ENCODE measurements at places on chromosomes 3 and 15. TPM values are rescaled to one million over a fixed set of nuclear protein-coding genes. Genes with fewer than 3 reads are reported as not detected.

DNA sequence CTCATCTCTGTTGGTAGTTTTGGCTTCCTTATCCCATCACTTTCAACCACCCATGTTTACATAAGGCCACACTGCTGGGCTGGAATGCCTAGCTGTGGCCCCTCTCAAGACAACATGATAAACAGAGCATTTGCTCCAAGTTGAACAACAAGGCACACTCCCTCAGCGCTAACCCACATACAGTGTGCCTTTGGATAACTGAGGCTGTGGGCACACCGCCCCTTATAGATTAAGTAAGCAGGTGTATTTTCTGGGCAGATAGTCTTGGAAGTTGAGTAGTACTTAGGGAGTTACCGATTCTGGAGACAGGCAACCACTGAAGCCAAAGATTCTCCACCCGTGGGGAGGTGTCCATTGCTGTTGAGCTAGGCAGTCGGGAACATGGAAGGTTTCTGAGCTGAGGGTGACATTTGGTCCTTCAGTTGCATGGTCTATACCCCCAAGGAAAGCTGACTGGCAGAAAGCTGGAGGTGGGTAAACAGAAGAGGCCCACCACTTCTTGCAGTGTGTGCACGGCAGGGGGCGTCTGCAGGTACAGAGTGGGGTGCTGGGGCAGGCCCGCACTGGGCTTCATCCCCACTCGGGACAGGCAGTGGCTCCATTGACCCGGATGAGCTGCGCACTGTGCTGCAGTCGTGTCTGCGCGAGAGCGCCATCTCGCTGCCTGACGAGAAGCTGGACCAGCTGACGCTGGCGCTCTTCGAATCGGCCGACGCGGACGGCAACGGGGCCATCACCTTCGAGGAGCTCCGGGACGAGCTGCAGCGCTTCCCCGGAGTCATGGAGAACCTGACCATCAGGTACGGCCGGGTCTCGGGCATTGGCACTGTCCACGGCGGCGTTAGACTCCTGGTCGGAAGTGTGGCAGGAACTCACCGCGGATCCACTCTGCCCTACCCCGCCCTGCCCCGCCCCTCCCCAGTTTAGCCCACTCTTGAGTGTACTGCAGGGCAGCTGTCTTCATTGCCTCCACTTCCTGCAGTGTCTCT lies 16.8 kb downstream of the NOX5 start:
- DNase-seq = peak; percentile 55

DNA sequence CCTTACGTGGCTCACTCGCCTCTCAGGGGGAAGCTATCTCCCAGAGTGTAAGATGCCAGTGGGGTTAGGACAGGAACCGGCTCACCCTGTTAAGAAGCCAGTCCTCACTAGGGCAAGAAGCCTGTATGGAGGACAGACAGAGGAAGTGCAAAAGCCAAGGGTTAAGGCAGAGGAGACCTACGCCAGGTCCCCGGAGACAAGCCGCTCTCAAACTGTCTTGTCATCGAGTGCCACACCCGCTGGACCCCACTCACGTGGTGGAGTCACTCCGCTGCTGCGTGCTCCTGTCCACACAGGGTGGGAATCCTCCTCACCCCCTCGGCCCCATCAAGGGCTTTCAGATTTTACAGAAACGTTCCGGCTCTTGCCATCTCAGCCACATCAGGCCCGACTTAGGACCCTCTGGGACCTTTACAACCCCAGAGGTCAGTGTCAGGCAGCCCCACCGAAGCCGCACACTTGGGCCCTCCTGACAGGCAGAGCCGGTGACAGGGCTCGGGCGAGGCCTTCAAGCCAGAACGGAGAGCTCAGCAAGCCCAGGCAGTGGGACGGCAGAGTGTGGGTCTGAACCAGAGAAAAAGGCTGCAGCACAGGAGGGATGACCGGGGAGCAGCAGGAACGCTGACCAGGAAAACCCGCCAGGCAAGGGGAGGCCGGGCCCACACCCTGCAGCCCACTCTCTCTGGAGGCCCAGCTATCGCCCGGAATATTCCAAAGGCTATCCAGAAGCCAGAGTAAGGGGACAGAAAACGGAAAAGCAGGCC lies 61.7 kb downstream of the XXYLT1 start:
- DNase-seq = peak; percentile 28

DNA sequence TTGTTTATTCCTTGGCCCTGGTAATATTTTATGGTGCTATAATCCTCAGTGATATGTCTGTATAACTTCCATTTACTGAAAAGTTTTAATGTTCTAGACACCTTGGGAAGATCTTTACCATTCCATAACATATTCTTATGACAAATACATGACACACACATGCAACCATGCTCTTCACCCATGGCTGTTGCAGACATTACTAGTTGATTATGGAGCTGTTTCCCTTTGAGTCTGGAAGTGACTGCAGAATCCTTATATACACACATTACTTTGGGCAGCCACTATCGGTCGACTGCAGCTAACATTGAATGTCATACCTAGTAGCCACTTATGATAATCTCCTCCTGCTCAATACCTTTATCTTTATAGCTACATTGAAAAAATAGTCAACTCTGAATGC lies 243.1 kb upstream of the ADAMTS9 start:
- DNase-seq = no peak

DNA sequence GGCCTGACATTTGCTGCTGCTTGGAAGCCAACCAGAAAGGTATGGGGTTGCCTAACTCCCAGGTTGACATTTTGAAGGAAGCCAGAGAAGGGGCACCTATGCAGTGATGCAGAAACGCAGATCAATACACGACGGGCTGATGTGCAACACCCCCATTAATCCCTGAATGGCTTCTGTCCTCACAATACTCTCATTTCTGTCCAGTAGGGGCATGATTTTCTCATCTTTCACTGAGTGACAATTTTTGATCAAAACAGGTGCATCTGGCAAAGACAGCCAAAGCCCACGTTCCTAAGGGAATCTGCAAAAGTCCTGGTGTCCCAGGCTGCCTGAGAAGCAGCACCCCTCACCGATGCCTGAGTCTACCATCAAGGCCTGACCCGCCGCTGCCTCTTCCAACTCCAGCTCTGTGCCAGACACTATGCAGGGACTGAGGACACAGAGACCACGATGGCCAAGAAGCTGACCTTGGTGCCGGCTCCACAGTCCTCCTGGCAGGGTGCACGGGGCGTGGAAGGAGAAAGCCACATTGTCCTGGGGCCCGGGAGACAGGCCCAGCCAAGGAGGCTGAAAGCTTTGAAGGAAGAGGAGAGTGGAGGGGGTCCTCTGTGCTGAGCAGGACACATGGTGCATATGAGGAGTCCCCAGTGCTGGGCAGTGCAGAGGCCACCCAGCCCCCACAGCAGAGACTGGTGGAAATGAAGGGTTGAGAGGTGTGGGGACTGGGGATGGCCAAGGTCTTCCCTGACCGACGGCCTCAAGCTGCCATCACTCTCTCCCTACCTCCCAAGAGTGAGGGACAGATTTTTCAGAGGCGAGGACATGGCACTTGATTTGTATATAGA lies 159.6 kb downstream of the NUP210 start:
- no peak for DNase-seq

GRCh38 chr3:167032267-167032876 lies 347.7 kb downstream of the ZBBX start:
- peak; percentile 45 for DNase-seq

DNA sequence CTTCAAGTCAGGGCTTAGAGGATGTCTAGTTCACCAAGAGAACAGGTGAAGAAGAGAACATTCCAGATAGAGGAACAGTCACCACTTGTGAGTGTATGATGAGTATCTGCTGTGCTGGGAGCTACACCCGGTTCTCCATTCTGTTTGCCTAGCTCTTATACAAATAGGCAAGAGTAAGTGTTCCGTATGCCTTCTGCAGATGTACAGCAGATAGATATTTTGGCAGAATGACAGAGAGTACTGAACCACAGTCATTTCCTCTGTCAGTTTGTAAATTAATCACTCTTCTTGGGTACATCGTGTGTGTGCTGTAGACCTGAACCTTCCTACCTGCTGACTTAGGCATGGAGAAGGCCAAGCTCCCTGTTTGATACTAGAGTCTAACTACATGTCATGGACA lies 108.3 kb upstream of the CTDSPL start:
- DNase-seq = no peak

Gene PLA2G4D
- total RNA-seq = not detected

- peak; percentile 38 for DNase-seq
These were observed 1.1 kb downstream of the RAF1 start for GRCh38 chr3:12662593-12663400.

DNA sequence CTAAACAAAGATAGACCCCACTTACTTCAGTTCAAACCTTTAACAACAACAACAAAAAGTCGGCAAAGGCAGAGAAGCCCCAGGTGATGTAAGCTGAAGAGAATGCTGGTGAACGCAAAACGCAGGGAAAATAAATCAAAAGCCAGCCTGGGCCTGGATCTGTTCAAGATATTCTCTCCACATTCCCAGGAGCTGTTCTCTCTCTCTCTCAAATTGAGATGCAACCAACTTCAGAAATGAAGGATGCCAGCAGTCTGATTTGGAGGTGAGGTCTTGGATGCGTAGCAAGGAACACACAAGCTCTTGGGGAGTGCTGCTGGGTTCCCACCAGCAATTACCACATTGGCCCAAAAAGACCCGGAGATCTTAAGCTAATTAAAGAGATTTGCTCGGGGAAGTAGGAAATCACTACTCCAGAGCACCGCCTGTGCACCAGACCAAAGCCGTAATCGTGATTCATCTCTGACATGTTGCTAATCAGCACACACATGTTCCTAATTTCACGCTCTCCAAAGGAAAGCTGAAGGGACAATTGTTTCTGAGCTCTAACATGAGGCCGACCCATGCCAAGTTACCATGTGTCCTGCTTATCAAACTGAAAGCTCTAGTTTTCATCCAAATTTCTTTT lies 37.1 kb downstream of the IL17RD start:
- peak; percentile 66 for DNase-seq

DNA sequence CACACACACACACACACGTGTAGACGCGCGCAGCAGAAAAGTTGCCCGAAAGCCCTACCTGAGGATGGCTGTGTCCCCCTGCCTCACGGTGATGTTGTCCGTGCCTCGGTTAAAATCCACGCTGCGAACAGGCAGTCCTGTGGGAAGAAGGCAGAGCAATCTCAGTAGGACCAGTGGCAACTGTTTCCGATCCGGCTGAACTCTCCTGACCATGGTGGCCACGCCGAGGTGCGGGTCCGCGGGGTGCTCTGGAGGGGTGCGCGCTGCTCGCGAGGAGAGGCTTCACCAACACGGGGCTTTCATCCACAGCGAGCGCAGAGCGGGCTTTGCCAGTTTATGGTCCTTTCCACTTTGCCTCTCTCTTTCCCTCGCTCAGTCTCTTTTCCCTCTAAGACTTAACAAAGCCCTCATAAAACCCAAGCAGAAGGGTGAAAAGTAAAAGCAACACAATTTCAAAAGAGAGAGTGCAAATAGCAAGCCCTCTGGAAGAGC lies 422 bp downstream of the LSAMP start:
- peak; percentile 8 for DNase-seq

Gene TM4SF4
- not detected for total RNA-seq

Gene ITGA11
- 159 TPM for total RNA-seq

- no peak for DNase-seq
These were observed 194.9 kb downstream of the CHST2 start for GRCh38 chr3:143314251-143315093.

Gene PRRT3
- total RNA-seq = 3.2 TPM

Gene C15orf61
- total RNA-seq = 3.2 TPM

Gene ISLR2
- total RNA-seq = not detected

Gene SPINK8
- not detected for total RNA-seq

Gene SCN5A
- total RNA-seq = 0.43 TPM

Gene FMN1
- 8.6 TPM for total RNA-seq

GRCh38 chr15:83928878-83929418 lies 275.0 kb downstream of the ADAMTSL3 start:
- DNase-seq = no peak

DNA sequence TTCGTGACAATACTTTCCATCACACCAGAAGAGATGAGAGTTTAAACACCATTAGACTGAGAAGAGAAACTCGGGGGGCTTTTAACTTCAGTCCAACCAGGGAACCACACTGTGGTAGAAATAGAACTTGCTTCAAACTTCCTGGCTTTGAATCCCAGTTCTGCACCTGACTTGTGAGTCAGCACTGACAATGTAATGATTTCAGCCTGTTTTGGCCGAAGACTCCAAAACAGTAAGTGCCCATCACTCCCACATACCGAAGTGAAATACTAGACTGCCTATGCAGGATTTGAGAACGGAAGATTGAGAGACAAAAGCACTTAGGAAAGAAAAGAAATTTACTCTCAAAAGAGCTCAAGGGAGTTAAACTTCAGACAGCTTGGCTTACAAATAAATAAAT lies 27.0 kb downstream of the C2CD4B start:
- DNase-seq = peak; percentile 75

DNA sequence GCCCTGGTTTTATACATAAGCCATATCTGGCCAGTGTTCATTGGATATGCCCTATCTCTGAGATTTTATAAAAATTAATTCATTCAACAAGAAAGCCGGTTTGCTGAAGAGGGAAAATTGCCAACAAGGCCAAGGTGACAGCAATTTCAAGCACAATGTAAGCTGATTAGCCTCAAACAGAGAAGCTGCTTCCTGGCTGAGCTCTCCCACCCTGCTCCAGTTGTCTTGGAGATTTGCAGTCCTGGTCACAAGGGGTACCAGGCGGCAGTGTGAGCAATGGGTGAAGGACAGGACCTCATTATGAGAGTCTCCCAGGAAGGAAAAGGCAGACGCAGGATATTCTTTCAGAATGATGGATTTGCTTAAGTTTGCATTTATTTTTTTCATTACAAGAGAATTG lies 5.4 kb upstream of the THSD4 start:
- DNase-seq = no peak

- DNase-seq = no peak
These were observed 913 bp downstream of the FAM174B start for GRCh38 chr15:92654662-92655061.

- no peak for DNase-seq
These were observed 127.7 kb upstream of the SAMMSON start for GRCh38 chr3:69871868-69872267.

GRCh38 chr15:88648357-88649214 lies 9.8 kb downstream of the ISG20 start:
- no peak for DNase-seq

- peak; percentile 82 for DNase-seq
These were observed 86.2 kb downstream of the FBN1 start for GRCh38 chr15:48559285-48559684.

Gene CACNA2D2
- not detected for total RNA-seq

- DNase-seq = no peak
These were observed 122.8 kb upstream of the PRR20G start for GRCh38 chr3:127410678-127411077.

Gene CSNK1G1
- 37.6 TPM for total RNA-seq

GRCh38 chr15:65231306-65231705 lies 20.0 kb upstream of the CILP start:
- DNase-seq = no peak

Gene LRRC31
- total RNA-seq = not detected

Gene MCF2L2
- total RNA-seq = 0.64 TPM

DNA sequence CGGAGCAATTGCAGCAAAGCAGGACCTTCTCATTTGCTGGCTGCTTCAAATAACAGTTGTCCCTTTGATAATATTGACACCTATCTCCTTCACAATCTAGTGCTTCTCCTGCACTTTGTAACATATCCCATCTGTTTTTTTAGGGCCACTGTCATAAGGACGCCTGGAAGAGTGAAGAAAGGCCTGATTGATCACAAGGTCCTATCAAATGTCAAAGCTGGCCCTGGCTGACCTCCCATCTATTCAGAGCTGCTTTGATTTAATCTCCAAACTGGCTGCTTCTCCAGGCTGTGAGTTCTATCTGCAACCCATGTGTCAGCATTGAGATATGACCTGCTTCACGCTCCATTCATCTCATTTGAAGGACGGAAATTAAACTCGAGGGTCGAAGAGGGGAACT lies 601.2 kb upstream of the KCNMB2 start:
- no peak for DNase-seq

GRCh38 chr3:58111513-58112184 lies 99.1 kb downstream of the DNASE1L3 start:
- no peak for DNase-seq

GRCh38 chr3:137835096-137835495 lies 71.0 kb downstream of the SOX14 start:
- DNase-seq = no peak

Gene RAB11A
- 51.0 TPM for total RNA-seq
